Fibroblast of skin of right biceps (primary cell): ENCODE measurements at places on chromosomes 3 and 15.

DNA sequence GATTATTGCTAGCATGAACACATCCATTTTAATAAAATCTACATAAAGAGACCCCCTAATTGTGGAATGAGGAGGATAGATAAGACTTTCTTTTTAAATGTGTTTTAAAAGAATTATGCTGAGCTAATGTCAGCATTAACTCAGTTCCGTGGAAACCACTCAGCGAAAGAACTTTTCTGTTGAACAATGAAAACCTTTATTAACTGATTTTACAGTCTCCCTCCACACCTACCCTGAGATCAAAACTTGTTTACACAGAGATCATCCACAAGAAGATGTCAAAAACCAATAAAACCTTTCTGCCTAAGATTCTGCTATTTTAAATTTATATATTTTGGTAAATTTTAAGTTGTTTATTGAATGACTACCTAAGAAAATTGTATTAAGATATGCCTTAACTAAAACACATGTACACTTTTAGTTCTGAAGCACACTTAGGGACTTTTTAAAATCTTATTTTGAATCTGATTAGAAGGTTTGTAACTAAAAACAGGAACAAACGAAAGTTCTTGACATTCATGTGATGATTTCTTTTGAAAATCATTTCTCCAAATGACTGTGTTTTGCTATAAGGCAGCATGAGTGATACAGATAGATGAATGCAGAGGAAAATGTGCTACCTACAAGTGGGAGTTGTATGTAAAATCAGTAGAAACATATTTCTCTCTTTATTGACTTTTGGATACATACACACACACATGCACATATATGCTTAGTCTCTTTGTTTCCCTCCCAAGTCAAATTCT, 369.0 kb downstream of the UNC13C start:
- DNase-seq = no peak

GRCh38 chr3:63355809-63356208, 77.7 kb downstream of the SYNPR start:
- peak; percentile 89 for DNase-seq

DNA sequence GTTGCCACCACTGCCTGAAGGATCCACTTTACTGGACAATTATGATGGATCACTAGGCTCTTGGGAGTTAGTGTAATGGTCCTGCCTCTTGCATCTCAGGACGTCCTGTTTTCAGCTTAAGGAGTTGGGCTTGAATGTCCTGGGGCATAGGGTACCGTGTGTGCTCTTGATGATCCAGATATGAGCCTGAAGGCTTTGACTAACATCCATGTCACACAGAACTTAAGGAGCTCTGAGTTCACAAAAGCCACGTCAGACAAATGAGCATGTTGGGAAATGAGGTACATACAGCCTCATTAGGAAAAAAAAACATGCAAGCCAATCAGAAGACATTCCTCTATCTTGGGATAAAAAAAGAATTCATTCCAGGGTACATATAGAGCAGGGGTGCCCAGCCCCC, 40.8 kb downstream of the CA12 start:
- no peak for DNase-seq

DNA sequence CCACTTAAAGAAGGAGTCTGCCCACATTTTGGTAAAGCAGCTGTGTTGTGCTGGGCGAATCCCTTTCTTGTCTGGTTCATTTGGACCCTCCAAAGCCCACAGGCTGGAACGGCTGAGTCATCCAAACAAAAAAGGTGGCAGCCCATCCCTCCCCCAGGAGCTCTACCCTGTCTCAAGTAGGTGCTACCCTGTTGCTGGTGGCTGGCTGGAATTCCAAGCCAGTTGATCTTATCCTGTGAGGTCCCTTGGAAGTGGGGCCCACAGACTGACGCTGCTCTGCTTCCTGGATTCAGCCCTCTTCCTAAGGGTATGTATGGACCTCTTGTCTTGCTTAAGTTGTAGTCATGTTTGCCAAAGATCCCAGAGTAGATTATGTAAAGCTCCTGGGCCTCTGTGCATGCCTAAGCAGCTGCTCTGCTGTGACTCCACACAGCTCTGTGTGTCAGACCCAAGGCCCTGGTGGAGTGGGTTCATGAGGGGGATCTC, 44.5 kb downstream of the CCR1 start:
- no peak for DNase-seq
